T-helper 17 cell (primary cell): ENCODE measurements at places on chromosomes 3 and 15.

DNA sequence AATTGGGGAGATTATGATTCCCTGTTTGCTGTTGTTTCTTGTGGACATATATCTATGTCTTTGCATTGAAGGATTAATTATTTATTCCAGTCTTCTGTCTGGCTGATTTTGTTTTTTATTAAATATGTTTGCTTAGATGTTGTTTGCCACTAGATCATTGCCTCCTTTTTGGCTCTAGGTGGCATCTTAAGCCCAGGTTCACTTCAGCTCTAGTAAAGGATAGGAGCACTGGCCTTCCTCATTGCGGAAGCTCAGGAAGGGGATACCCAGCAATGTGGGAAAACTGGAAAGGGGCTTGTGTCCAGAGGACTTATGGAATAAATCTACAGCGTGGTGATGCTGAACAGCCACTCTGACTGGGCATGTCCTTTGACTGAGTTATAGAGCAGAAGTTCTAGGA, 821.6 kb downstream of the PDCD6IP start:
- H3K4me3 ChIP-seq = no peak overlapping the region
- no peaks in the 10 kb centered on the region for H3K27me3 ChIP-seq
- H3K4me1 ChIP-seq = no peaks in the 10 kb centered on the region
- H3K27ac ChIP-seq = no peak overlapping the region
- DNase-seq = no peak

GRCh38 chr3:30702038-30702827, 95.8 kb downstream of the TGFBR2 start:
- H3K36me3 ChIP-seq = peaks cover 2% of the 10 kb centered on the region
- no peak for DNase-seq
- H3K4me3 ChIP-seq = no peak overlapping the region
- H3K27me3 ChIP-seq = no peaks in the 10 kb centered on the region
- no peaks in the 10 kb centered on the region for H3K4me1 ChIP-seq
- H3K27ac ChIP-seq = no peak overlapping the region

DNA sequence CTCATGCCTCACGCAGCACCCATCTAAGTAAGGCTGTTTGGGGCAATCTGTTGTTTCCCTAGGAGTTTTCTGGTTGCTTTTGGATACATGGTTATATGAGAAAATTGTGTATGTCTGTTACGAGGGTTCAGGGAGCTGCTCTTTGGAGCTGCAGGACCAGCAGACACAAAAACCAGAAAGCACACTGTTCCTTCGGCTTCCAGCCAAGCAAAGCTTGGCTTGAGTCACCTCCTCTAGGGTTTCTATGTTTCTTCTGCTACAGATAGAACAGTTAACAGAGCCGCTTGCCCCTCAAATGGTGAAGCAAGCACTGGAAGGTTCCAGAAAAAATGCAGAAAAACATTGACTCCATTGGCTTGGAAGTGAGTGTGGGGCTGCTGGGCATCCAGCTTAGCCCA, 49.2 kb upstream of the CTDSPL start:
- H3K36me3 ChIP-seq = no peaks in the 10 kb centered on the region
- H3K4me1 ChIP-seq = no peaks in the 10 kb centered on the region
- peaks cover 31% of the 10 kb centered on the region for H3K27me3 ChIP-seq

- no peak for DNase-seq
- no peaks in the 10 kb centered on the region for H3K36me3 ChIP-seq
Observed at GRCh38 chr3:187706971-187707370, 4.6 kb upstream of the RTP2 start.

GRCh38 chr3:164080208-164080607, 998.1 kb downstream of the SI start:
- no peak for DNase-seq
- H3K36me3 ChIP-seq = no peaks in the 10 kb centered on the region
- H3K27ac ChIP-seq = no peak overlapping the region
- H3K27me3 ChIP-seq = no peaks in the 10 kb centered on the region
- H3K4me3 ChIP-seq = no peak overlapping the region

DNA sequence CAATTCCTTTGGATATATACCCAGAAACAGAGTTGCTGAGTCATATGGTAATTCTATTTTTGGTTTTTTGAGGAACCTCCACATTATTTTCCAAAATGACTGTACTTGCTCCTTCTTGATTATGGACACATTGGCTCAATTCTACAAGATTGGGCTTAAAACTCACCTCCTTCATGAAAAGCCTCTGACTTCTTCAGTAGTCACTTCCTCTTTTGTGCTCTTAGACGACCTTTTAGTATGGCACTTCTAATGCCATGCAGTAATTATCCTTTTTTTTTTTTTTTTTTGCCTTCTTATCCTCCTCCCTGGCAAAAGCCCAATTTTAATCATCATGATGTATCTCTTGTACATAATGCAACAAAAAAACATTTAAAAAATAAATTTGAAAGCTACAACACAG, 33.0 kb upstream of the ABHD17C start:
- no peak overlapping the region for H3K4me3 ChIP-seq
- DNase-seq = no peak
- no peaks in the 10 kb centered on the region for H3K36me3 ChIP-seq
- H3K27me3 ChIP-seq = peaks cover 45% of the 10 kb centered on the region
- H3K27ac ChIP-seq = no peak overlapping the region
- no peaks in the 10 kb centered on the region for H3K4me1 ChIP-seq

DNA sequence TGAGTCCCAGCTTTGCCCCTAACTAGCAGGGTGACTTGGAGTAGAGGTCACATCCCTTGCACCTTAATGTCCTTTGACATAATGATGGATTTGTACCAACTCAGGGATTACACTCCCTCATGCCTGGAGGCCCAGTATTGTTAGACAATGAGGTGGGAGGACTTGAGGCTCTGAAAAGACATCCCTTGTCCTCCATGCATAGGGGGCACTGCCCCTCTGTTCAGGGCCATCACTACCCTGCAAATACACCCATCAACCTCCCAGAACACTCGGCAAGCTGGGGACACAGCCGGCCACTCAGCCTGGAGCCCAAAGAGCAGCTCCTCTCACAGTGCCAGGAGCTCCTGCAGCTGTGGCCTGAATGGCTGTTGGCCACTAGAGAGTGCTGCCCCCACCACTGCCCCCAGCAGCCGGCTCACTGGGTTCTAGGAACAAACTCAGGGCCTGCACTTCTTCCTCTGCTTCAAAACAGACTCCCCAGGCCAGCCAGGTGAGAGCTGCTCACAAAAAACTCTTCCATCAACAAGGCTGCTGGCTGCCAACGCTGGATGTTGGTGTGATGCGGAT, 90.2 kb downstream of the GABRB3 start:
- DNase-seq = no peak
- no peaks in the 10 kb centered on the region for H3K27me3 ChIP-seq
- H3K4me1 ChIP-seq = no peaks in the 10 kb centered on the region
- no peak overlapping the region for H3K4me3 ChIP-seq

DNA sequence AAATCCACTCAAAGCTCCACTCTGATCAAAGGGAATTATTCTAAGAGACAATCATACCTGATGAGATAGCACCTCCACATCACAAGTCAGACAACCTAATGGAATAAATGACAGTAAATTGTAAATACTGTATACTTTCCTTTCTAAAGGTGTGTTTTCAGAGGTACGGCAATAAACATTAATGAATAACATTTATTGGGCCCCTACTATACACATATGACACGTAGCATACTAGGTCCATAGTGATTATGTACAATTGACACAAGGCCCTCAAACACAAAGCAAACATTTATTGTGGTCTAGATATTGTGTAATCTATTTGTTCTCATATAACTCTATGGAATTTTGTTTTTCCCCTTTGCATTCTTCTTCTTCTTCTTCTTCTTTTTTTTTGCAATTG, 429.8 kb downstream of the FOXP1 start:
- peaks cover 10% of the 10 kb centered on the region for H3K36me3 ChIP-seq
- H3K4me1 ChIP-seq = peaks cover 43% of the 10 kb centered on the region
- no peak for DNase-seq
- H3K27ac ChIP-seq = peak overlapping the region; percentile 45

DNA sequence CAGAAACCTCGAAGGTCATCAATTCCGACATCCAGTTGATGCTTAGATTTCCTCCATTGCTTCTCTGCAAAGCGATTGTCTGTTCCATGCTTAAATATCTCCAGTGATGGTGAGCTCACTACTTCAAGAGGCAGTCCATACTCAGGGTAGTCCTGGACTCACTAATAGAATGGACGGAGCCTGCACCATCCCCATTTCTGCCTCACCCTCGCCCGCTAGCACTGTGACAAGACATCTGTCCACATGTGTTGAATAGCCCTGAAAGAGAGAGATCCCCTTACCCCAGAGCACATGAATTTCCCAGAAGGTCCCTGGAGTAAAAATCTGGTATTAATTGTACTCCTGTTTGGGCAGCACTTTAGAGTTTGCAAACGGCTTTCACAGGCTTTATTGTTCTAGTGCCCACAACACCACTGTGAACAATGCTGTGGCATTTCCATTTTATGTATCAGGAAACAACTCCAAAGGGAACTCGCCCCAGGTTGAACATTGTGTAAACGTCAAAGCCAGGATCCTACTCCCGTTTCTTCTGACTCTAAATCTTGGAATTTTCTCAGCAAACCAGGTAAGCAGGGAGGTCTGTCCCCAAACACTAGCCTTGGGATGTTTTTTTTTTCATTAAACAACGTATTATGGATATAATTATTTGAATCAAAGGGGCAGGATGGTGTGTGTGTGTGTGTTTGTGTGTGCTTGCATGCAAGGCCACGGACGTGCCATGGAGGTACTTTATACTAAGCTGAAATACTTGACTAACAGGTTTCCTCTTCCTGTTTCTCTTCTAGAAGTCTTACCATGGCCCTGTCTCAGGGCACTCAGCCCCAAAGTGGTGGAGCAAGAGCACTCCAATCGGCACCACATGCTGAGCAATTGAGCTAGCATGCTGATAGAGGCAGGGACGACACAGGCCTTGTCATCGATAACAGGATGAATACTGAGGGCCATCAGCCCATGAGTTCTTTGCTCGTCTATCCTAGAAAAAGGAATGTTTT, 198.3 kb downstream of the OPA1 start:
- H3K4me3 ChIP-seq = no peak overlapping the region
- H3K27ac ChIP-seq = no peak overlapping the region
- H3K27me3 ChIP-seq = peaks cover 78% of the 10 kb centered on the region
- H3K4me1 ChIP-seq = peaks cover 3% of the 10 kb centered on the region

GRCh38 chr15:45441686-45442085, 63.3 kb upstream of the GATM start:
- H3K27me3 ChIP-seq = no peaks in the 10 kb centered on the region
- no peaks in the 10 kb centered on the region for H3K36me3 ChIP-seq
- H3K27ac ChIP-seq = no peak overlapping the region
- no peaks in the 10 kb centered on the region for H3K4me1 ChIP-seq
- no peak for DNase-seq

GRCh38 chr3:9248522-9249271, 749 bp downstream of the SRGAP3 start:
- peak overlapping the region; percentile 68 for H3K27ac ChIP-seq
- H3K36me3 ChIP-seq = no peaks in the 10 kb centered on the region
- DNase-seq = no peak
- H3K27me3 ChIP-seq = peaks cover 28% of the 10 kb centered on the region
- peak overlapping the region; percentile 92 for H3K4me3 ChIP-seq
- peaks cover 16% of the 10 kb centered on the region for H3K4me1 ChIP-seq

DNA sequence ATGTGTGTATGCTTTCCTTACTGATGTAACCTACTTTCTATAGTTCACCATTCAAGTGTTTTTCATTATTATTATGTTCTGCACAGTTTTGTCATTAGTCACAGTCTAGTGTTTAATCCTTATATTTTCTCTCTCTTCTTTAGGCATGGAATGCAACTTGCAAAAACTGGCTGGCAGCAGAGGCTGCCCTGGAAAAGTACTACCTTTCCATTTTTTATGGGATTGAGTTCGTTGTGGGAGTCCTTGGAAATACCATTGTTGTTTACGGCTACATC, 6.9 kb downstream of the SUCNR1 start:
- H3K27ac ChIP-seq = no peak overlapping the region
- DNase-seq = no peak
- H3K27me3 ChIP-seq = peaks cover 18% of the 10 kb centered on the region
- no peak overlapping the region for H3K4me3 ChIP-seq
- peaks cover 2% of the 10 kb centered on the region for H3K36me3 ChIP-seq

GRCh38 chr3:106114848-106115247, 246.0 kb upstream of the CBLB start:
- no peaks in the 10 kb centered on the region for H3K4me1 ChIP-seq
- no peak overlapping the region for H3K4me3 ChIP-seq
- DNase-seq = no peak
- no peaks in the 10 kb centered on the region for H3K27me3 ChIP-seq
- H3K27ac ChIP-seq = no peak overlapping the region
- H3K36me3 ChIP-seq = no peaks in the 10 kb centered on the region

- no peak overlapping the region for H3K27ac ChIP-seq
- no peaks in the 10 kb centered on the region for H3K36me3 ChIP-seq
- no peak for DNase-seq
- H3K4me3 ChIP-seq = no peak overlapping the region
- no peaks in the 10 kb centered on the region for H3K4me1 ChIP-seq
Observed at GRCh38 chr3:117534138-117534537, 824.6 kb downstream of the TUSC7 start.

DNA sequence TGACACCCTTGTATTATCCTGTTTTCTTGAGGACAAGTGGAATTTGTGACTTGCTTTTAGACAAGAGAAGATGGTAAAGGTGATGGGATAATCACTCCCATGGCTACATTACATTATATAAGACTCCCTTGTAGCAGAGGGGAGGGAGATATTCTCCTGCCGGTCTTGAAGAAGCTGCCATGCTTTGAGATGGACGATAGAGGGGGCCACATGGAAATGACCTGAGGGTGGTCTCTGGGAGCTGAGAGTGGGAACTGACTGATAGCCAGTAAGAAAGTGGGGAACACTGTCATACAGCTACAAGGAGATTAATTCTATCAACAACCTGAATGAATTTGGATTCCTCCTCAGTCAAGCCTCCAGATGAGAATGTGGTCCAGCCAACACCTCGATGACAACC, 540.1 kb downstream of the NTRK3 start:
- H3K27me3 ChIP-seq = peaks cover 2% of the 10 kb centered on the region
- H3K27ac ChIP-seq = no peak overlapping the region
- no peak overlapping the region for H3K4me3 ChIP-seq
- no peak for DNase-seq

GRCh38 chr3:157075693-157076420, 84.1 kb downstream of the CCNL1 start:
- no peaks in the 10 kb centered on the region for H3K27me3 ChIP-seq
- H3K4me3 ChIP-seq = no peak overlapping the region

- peaks cover 6% of the 10 kb centered on the region for H3K4me1 ChIP-seq
- H3K27ac ChIP-seq = no peak overlapping the region
- no peak overlapping the region for H3K4me3 ChIP-seq
- peaks cover 6% of the 10 kb centered on the region for H3K36me3 ChIP-seq
- no peak for DNase-seq
Observed at GRCh38 chr3:193743702-193744047, 150.7 kb downstream of the OPA1 start.
